ENCODE measurements at places on chromosomes 1 and 21.

GRCh38 chr21:19489930-19490329 lies 1086.3 kb upstream of the TMPRSS15 start:
- no peak for DNase-seq

- no peak for DNase-seq
Measured at GRCh38 chr1:64163970-64164369, 39.5 kb upstream of the UBE2U start.

- no peak for DNase-seq
Measured at GRCh38 chr1:157725221-157725577, 24.6 kb upstream of the FCRL3 start.

DNA sequence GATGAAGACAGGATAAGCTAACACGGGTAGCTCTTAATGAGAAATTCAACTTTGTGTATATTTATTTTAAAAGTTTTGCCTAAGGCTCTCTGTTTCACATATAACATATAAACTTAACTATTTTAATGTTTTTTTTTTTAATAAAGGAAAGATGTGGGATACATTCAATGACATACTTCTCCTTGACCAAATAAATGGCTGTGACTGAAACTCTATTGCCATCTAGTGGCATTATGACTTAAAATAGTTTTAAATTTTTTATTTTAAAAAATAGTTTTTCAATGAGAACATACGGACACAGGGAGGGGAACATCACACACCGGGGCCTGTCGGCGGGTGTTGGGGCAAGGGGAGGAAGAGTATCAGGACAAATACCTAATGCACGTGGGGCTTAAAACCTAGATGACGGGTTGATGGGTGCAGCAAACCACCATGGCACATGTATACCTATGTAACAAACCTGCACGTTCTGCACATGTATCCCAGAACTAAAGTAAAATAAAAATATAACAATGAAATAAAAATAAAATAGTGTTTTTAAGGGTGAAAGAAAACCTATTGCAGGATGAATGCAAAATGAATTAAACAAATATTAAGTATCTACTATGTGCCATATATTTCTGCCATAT lies 83.4 kb downstream of the LYST start:
- DNase-seq: no peak

DNA sequence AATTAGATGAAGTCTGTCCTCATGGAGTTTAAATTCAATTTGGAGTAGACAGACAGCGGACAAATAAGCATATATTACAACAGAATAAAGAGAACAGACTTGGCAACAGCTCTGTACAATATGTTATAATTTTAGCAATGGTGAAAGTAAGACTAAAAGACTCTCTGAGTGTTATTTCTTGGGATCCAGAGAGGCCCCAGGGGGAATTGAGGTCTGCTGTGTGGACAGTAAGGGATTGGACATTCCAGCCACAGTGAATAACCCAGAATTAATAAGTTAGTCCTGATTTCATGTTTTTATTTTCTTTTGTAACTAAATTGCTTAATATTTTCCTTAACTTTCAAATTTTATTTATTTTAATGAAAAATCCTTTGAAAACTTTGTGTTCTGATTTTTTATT lies 101.7 kb downstream of the PATJ start:
- DNase-seq: no peak

Data from activated naive CD4-positive, alpha-beta T cell (primary cell).